ENCODE measurements at places on chromosomes 3 and 15.
A peak's percentile ranks its signal among the peaks of the same experiment; 100 is the strongest.

- DNase-seq = no peak
These were observed 13.8 kb upstream of the OR5K3 start for GRCh38 chr3:98376631-98377030.

DNA sequence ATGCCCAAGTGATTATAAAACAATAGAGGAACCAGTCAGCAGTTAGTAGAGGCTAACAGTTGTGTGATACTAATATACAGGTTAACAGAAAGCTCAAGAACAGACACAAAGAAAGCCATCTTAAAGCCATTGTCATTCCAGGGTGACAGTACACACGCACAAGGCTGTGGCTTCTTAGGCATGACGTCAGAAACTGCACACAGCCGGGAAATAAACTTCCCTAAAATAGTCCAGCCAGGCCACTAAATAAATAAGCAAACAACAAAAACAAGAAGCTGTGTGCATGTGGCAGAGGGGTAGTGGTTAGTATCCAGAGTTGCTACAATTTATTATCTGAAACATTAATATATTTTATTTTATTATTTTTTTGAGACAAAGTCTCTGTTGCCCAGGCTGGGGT, 49.8 kb downstream of the PPCDC start:
- DNase-seq = no peak

DNA sequence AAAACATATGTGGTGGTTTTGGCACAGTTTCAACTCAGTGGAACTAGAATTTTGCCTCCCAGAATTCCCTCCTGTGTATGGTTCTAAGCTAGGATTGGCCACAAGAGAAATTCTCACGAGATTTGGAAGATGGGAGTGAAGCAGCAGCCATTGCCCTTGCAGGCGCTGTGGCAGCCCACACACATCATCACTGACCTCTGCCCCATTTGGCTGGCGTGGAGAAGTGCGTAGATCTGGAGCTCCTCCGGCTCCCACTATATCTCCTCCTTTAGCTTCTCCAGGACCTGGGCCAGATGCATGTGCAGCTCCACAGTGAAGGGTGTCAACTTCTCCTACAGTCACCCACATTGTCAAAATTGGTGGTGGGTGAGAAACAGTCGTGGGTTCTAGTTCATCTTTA, 199.6 kb downstream of the EFHB start:
- peak; percentile 56 for DNase-seq

DNA sequence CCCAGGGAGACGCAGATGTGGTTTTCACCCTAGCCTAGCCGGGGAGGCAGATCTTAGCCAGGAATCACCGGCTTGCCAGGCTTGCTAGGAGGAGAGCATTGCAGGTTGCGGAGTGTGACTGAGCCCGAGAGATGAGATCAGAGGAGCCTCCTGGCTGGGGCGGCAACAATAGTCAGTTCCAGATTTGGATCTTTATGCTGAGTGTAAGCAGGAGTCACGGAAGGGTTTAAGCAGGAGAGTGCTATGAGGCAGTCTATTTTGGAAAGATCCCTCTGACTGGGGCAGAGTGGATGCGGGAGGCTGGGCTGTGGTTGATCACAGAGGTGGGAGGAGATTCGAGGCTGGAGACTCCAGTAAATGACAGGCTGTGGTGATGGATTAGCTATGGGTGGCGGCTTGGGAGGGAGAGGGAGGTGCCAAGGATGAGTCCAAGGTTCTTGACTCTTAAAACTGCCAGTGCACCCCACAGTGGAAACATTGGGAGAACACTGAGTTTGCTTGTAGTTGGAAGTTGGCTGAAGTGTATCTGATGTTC, 10.4 kb upstream of the BAHD1 start:
- no peak for DNase-seq

DNA sequence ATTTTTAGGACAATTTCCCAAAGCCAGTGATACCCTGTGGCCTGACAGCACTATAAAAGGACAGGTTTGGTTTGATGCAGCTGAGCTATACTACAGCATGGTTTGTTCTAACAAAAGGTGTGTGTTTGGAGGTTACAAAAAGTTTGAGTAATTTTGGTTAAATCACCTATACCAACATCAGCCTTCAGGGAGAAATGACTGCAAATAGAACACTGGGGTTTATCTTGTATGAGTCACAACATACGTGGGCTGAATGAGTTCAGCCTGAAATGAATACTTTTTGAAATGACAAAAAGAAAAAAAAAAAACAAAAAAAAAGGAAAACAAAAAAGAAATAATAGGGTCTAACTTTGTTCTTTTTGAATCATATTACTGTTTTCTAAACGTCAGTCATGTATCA, 345.7 kb downstream of the CNTN3 start:
- no peak for DNase-seq

DNA sequence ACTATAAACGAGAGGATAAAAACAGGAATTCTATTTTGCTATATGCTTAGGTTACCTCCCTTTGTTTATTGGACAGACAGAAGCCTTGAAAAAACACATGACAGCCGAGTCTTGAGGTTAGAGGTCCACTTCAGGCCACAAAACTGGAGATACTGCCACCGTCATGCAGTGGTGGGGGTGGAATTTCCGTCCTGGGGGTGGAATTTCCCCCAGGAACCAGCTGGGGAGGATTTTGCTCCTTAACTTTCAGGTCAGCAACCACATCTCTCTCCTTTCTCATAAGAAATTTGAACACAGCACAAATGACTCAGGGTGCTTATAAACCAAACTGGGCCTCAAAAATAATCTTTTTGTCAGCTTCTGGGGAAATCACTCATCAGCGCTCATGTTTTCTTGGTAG, 545.8 kb upstream of the ADAMTS9 start:
- no peak for DNase-seq

DNA sequence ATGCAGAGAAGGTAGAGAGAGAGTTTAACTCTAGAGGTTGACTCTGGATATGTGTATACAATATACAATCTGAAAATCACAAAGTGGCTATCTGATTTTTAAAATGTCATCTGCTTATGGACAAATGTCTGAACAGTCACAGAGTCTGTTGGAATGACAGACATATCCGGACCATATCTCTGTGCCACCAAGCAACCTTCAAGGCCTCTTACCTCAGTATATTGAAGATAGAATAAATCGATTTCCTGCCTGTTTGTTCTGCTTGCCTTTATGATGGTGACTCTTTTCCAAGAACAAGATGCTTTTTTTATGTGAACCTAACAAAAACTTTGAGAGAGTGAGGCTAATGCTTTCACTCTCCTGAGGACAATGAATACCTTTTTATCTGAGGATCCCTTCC, 151.1 kb downstream of the RBPMS2 start:
- no peak for DNase-seq

DNA sequence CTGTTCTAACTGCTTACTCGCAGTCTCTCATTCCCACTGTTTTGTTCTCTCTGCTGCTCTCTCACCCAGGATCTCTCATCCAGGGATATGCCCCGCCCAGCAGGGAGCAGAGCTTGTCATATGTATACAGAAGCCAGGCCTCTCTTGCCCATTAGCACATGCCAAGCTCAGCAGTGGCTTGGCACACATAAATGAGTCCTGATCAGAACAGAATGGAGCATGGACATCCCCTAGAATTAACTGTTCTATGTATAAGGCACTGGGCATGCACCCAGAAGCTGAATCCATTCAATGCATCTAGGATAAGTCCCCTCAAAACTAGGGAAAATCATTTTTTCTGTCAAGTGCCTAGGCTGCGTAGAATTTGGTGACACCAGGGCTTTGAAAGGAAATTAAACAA, 61.6 kb downstream of the IGSF11 start:
- DNase-seq = no peak

- no peak for DNase-seq
These were observed 37.8 kb downstream of the IQGAP1 start for GRCh38 chr15:90425726-90426346.

GRCh38 chr15:22950256-22950990, 29.7 kb downstream of the CYFIP1 start:
- DNase-seq = no peak
